ENCODE measurements at places on chromosomes 4 and X. TPM values are rescaled to one million over a fixed set of nuclear protein-coding genes. Genes with fewer than 3 reads are reported as not detected.

LNX1 gene
- 44.9 TPM for total RNA-seq

NLGN4X gene
- total RNA-seq = 41.9 TPM

ZNF81 gene
- total RNA-seq = 19.8 TPM

QDPR gene
- total RNA-seq = 448 TPM

RBM47 gene
- 2.4 TPM for total RNA-seq

UGT8 gene
- 32.3 TPM for total RNA-seq

AADAT gene
- 13.8 TPM for total RNA-seq

ZCCHC18 gene
- total RNA-seq = 8.2 TPM

FGG gene
- total RNA-seq = not detected

MAGEA8 gene
- total RNA-seq = not detected

L1CAM gene
- total RNA-seq = 187 TPM

PRDM8 gene
- 43.8 TPM for total RNA-seq

CPZ gene
- total RNA-seq = not detected

ANAPC10 gene
- 30.9 TPM for total RNA-seq

AKAP14 gene
- not detected for total RNA-seq

GAGE12H gene
- not detected for total RNA-seq

AFP gene
- total RNA-seq = 1.0 TPM
